ENCODE measurements at places on chromosomes 13 and 19.
A peak's percentile ranks its signal among the peaks of the same experiment; 100 is the strongest.

GRCh38 chr19:47152632-47153031 is 22.0 kb downstream of the SAE1 start:
- DNase-seq = no peak

DNA sequence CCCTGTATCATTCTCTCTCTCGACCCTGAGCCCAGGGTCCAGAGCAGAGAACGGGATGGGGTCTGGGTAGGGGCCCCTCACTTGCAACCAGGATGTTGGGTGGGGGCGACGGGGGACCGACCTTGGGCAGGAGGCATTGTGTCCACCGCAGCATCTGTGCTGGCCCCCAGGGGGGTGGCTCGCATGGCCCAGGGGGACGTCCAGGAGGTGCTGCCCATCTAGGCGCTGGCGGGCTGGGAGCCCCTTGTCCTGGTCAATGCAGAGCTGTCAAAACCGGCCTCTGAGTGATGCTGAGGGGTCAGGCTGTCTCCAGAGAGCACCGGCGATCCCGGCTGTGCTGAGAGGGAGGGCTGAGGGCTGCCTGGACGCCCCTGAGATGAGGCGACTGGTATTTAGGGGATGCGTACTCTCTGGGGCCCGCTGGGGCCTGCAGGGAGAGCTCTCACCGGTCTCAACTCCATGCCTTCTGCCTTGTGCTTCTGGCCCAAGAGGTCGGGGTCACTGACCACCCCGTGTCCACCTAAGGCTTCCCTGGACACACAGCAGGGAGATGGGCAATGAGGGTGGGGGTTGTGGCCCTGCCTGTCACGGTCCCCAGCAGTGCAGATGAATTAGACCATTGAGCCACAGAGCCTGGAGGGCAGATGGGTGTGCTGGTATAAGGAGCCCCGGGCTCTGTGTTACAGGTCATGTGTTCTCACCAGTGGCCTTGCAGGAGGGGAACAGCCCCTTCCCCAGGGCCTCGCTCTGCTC is 8.6 kb downstream of the RPS9 start:
- DNase-seq = no peak

DNA sequence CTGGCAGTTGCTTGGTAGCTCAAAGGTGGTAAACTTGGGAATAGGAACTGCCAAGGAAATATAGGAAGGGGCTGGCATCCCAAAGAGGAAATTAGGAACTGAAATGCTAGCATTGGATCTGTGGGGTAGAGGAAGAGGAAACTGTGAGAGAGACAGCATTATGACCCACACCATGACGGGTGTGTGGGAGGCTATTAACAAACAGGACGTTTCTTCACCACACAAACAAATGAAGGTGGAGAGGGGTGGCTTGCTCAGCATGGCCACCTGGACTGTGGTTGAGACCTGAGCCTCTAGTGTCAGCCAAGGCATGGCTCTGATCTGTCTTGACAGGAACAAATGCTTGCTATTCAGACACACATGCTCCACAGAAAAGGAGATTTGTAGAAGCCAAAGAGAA is 178.2 kb downstream of the B3GLCT start:
- no peak for DNase-seq

DNA sequence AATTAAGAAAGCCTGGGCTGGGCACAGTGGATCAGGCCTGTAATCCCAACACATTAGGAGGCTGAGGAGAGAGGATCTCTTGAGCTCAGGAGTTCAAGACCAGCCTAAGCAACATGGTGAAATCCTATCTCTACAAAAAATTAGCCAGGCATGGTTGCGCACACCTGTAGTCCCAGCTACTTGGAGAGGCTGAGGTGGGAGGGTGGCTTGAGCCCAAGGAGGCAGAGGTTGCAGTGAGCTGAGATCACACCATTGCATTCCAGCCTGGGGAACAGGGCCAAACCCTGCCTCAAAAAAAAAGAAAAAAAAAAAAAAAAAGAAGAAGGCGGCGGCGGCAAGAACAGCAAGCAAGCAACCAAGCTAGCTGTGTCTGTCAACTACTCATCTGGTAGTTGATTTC is 26.7 kb downstream of the TSC22D1 start:
- no peak for DNase-seq

GRCh38 chr19:16376649-16377048 is 52.0 kb downstream of the KLF2 start:
- DNase-seq = peak; percentile 57

Measured in stomach (tissue), 19 donors.